ENCODE measurements at places on chromosomes 12 and 14.
A peak's percentile ranks its signal among the peaks of the same experiment; 100 is the strongest.

DNA sequence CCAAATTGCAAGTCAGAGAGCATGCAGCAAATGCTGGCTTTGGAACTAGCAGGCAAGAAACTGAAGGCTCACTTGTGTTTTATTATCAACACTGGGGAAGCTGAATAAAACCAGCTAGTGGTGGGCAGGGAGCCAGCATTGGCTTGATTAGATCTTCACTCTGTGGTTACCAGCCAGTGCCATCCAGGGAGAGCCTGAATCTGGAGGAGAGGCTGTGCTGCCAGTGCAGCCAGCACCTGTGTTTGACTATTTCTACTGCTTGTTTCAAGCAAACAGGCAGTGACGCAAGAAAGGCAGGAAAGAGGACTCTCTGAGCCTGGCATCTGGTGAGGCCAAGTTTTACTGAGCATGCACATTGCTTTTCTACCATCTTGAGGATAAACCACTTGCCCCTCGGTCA lies 247.0 kb downstream of the PHLDA1 start:
- peak; percentile 20 for DNase-seq

DNA sequence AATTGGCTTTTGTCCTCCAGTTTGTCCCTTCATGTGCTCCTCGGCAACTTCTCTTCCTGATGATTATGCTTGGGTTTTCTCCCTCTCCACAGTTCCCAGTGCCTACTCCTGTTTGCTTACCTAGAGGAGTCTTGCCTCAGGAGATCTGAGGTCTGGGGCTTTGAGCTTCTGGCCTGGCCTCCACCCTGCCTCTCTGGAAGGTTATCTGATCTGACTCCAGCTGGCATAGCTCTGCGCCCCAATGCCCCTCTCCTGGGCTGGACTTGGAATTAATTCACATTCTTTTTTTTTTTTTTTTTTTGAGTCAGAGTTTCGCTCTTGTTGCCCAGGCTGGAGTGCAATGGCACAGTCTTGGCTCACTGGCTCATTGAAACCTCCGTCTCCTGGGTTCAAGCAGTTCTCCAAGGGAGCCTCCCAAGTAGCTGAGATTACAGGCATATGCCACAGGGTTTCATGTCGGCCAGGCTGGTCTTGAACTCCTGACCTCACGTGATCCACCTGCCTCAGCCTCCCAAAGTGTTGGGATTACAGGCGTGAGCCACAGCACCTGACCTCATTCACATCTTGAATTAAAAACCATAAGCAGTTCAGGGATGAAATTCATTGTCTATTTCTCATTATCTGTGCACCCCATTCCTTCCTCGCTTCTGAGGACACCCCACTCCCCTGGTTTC lies 33.5 kb downstream of the CFL2 start:
- no peak for DNase-seq

GRCh38 chr12:120515496-120515895 lies 13.5 kb downstream of the COQ5 start:
- no peak for DNase-seq

DNA sequence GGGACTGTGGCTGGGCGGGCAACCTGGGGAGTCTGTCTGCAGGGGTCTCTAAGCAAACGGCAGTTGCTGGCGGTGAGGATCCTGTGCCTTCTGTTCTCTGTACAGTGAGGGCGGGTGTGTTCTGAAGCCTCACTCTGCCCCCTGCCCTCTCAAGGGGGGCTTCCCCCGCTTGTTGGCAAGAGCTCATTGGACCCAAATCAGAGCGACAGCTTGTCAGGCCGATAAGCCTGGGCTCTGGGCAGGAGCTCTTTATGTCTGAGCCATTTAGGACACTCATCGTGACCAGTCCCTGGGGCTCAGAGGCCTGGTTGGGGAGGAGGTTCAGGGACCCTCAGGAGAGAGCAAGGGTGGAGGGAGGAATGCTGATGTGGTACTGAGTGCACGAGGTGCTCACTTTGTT lies 136.0 kb downstream of the TSPAN9 start:
- no peak for DNase-seq

- no peak for DNase-seq
Observed at GRCh38 chr12:122896662-122897061, 738 bp upstream of the VPS37B start.

- no peak for DNase-seq
Observed at GRCh38 chr12:25932971-25933370, 25.5 kb upstream of the RASSF8 start.

GRCh38 chr12:99917711-99918402 lies 66.9 kb downstream of the ANKS1B start:
- no peak for DNase-seq

GRCh38 chr14:63499701-63500250 lies 43.4 kb downstream of the PPP2R5E start:
- no peak for DNase-seq

DNA sequence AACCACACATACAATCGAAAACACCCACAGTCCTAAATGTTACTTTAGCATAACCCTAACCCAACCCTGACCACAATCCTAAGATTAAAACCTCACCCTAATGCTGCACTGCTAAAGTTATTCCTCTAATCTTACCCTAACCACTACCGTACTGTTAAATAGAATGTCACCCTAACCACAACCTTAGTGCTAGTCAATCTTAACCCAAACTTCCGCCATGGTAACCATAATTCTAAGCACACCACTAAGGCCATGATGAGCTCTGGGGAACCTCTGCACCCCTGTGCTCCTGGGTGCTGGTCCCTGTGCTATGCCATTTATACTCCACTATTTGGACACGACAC lies 38.0 kb downstream of the LTBP2 start:
- DNase-seq, result no peak

GRCh38 chr14:27958757-27959156 lies 807.8 kb upstream of the FOXG1 start:
- no peak for DNase-seq

- peak; percentile 96 for DNase-seq
Observed at GRCh38 chr12:113299619-113300237, 35.2 kb downstream of the SLC8B1 start.

DNA sequence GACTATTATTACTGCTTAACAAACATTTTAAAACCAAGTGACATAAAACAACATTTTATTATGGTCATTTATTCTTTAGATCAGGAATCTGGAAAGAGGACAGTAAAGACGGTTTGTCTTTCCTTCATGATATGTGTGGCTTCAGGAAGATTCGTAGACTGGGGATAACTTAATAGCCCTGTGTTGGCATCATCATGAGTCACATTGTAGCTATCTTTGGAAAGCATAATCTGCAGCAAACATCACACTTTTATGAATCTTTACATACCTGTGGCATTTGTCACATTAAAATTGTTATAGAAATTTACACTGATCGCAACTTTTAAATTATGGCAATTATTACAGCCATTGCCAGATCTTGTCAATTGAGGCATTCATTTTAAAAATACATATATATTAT lies 397.1 kb downstream of the NOVA1 start:
- DNase-seq, result peak; percentile 57

DNA sequence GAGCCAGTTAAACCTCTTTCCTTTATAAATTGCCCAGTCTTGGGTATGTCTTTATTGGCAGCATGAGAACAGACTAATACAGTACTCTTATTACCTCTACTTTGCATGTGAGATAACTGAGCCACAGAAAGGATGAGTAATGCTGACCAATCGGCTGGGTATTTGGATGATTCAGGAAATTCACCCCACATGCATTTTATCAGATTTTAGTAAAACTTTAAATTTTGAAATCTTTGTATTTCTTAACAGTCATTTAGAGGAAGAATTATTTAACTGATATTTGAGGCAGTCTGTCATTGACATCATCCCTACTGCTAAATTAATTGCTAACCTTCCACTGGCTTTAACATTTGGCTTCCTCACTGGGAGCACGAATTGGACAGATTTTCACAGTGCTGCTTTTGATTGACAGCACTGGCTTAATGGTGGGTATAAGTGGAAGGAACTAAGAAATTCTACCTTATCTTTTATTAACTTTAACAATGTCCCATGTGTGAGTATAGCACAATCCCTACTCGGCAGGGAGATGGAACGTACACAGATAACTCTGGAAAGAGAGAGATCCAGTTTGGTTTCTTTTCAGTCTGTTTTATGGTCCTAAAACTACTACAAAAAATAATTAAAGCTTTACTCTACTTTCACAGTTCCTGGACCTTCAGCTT lies 261.0 kb downstream of the DACT1 start:
- DNase-seq, result peak; percentile 67

DNA sequence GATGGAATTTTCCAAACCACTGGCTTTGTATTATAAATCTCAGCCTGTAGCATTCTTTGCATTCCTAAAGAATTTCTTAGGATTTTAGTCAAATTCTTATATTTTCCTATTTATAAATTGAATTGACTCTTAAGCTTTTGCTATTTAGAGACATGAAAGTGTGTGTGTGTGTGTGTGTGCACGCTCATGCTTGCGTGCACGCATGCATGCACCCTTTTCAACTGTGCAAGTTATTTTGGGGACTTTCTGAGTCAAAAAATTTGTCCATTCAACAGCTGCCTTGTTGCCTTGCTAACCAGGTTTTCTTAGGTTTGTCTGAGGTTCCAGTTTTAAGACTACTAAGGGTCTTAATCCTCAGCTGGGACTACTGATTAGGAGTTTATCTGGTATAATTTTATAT lies 42.6 kb downstream of the GPATCH2L start:
- DNase-seq, result no peak

GRCh38 chr14:55794655-55795595 lies 214.9 kb downstream of the KTN1 start:
- peak; percentile 46 for DNase-seq

DNA sequence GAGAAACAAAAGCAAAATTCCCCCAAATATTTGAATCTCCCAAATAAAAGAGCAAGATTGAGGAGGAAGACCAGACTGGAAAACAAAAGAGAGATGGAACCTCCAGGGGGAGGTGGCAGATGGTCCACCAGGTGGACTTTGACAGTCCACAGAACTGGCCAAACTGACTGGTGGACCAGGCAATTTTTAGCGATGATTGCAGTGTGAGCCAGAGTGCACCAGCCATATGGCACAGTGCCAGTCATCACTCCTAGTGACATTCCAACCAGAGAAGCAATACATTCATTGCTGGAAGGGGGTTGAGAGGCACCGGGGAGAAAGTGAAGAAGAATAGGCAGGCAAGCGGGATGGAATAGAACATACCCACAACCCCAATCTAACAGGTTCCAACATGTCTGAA lies 182.9 kb downstream of the EXOC5 start:
- DNase-seq, result peak; percentile 32

- DNase-seq, result no peak
Observed at GRCh38 chr12:8081251-8081920, 688 bp upstream of the NECAP1 start.

- DNase-seq, result no peak
Observed at GRCh38 chr12:131312793-131313545, 359.3 kb downstream of the ADGRD1 start.

DNA sequence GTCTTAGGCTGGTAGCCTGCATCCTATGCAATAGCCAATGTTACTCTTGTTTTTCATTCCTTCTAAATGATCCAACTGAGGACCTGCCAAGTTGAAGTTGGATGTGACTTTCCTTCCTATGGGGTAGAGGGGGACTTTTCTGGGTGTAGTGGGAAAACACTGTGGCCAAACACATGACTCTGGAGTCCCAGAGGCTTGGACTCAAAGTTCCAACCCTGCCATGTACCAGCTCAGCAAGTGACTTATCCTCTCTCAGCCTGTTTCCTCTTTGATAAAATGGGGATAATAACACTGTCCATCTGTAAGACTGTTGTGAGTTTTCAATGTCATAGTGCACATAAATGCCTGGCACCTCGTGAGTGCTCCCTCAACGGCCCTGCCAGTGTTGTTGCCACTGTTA lies 97.0 kb downstream of the ZFP36L1 start:
- DNase-seq, result no peak

DNA sequence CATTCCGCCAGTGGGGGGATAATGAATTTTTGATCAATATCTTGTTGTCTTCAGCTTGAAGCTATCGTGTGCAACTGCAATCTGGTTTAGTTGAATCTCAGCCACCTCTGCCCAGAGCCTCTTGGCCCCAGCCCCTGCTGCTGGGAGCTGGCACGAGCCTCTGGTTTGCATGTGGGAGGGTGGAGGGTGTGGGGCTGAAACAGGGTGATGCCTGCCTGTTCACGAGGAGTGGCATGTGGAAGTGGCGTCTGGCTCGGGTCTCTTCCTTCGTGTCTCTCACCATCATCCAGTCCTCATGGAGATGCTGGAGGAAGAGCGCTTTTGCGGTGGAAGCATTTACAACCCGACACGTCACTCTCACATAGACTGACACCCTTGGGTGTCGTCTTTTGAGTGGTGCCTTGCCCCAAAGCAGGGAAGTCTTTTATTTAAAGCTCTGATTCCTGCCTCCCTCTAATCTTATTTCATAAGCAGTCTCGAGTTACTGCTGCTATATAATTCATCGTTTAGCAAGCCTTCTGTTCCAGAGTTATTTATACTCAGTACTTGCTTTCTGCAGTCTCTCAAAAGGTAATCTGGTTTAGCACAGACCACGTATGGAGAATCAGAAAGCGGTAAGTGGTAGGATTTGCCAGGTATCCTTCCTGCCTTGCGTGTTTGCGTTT lies 64.5 kb downstream of the AACS start:
- DNase-seq, result no peak

DNA sequence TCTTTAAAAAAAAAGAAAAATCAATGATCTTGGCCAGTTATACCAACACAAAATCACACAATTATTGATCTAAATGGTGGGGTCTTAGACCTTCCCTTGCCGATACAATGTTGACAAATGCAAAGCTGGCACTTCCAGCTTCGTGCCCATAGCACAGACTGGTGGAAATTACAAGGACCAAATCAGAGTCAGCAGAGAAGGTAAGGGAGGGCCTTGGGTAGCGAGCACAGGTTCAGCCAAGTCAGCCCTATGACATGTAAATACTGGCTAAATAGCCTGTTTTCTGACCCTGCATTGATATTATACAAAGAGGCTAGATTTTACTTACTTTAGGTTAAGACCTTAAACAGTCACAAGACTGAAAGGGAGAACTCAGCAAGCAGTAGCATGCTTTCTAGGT lies 30.3 kb upstream of the WDR89 start:
- no peak for DNase-seq

- no peak for DNase-seq
Observed at GRCh38 chr12:92942905-92943304, 13.8 kb upstream of the EEA1 start.

DNA sequence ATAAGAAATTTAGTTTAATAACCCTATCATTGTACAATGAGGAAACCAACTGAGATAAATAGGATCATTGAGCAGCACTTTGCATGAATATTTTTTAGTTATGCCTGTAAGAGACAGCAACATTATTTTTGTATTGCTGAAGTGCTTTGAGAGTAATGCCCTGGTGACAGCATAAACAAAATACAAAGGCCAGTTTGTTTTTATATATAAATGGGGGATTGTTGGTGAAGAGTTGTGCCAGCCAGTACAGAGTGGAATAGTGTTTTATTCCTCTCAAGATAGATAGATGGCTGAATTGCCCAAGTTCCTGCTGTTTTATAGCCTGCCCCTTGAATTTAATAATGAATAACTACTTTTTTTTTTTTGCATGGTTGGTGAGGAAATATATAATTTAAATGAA lies 101.8 kb downstream of the CNTN1 start:
- no peak for DNase-seq

GRCh38 chr14:26463136-26463535 lies 134.7 kb downstream of the NOVA1 start:
- no peak for DNase-seq

DNA sequence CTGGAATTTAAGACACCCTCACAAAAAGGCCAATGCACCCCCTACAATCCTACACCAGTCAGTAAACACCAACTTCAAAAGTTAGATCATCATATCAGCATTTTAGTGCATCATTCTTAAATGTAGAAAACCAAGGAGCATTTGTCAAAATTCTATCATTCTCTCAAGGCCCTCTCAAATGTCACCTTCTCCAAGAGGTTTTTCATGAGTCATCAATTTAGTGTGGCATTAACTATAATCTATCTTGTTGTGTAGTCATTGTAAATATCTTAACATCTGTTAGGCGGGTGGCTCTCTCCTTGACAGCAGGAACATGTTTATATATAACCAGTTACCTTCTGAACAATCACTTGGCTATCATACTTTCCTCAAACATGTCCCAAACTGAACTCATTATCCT lies 62.1 kb upstream of the G2E3 start:
- DNase-seq, result no peak
